Stimulated activated CD8-positive, alpha-beta memory T cell treated with anti-CD3 and anti-CD28 coated beads, Interleukin-7, amount 100 ng/mL, for 48 hours (primary cell): ENCODE measurements at places on chromosomes 12 and 14.

- no peak for DNase-seq
Measured at GRCh38 chr12:31958569-31959160, 550 bp upstream of the RESF1 start.

DNA sequence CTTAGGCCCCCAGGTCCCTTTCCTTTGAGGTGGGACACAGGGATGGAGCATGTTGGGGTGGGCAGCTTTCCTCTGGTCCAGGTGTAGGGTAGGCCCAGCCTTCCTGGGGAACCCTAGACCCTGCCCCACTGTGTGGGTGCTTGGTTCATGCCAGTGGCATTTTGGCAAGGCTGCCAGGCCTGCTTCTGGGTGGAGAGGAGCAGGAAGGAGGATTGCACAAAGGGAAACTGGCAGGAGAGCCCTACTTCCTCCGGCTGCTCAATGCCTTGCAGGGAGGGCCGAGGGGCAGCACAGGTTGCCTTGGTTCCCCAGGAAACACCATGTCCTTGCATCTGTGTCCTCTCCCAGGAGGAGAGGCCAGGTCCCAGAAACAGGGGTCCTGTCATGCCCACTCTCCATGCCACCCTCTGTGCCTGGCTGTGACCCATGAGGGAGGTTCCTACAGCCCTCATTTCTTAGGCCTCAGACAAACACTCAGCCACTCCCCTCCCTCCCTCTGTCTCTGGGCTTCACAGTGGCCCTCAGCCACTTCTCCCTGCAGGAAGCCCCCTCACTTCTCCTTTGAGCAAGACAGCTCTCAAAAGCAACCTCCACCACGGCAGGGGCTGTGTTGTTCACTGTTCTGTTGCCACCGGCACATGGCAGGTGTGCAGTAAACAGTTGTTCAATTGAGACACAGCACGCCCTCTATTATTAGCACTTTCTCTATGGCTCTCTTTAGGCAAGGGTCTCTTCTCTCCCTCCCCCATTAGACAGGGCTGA, 6.8 kb upstream of the KRT80 start:
- no peak for DNase-seq

DNA sequence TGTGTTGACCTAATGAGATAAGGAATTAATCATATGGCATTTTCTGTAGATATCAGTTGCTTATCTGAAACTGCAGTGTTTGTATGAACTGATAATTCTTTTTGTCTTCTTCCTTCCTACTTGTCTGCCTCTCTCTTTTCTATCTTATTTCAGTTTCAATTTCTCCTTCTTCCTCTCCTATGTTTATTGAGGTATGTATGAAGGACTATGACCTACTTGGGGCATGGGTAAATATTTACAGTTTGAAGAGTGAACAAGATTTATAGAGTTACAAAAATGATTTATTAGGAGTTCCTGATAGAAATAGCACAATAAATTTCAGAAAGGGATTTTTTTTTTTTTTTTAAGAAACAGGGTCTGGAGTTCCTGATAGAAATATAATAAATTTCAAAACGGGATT, 88.7 kb upstream of the MUCL1 start:
- no peak for DNase-seq

- no peak for DNase-seq
Measured at GRCh38 chr14:82999802-83000201, 1466.1 kb upstream of the SEL1L start.

GRCh38 chr12:121934309-121934664, 15.9 kb downstream of the CFAP251 start:
- DNase-seq, result no peak

DNA sequence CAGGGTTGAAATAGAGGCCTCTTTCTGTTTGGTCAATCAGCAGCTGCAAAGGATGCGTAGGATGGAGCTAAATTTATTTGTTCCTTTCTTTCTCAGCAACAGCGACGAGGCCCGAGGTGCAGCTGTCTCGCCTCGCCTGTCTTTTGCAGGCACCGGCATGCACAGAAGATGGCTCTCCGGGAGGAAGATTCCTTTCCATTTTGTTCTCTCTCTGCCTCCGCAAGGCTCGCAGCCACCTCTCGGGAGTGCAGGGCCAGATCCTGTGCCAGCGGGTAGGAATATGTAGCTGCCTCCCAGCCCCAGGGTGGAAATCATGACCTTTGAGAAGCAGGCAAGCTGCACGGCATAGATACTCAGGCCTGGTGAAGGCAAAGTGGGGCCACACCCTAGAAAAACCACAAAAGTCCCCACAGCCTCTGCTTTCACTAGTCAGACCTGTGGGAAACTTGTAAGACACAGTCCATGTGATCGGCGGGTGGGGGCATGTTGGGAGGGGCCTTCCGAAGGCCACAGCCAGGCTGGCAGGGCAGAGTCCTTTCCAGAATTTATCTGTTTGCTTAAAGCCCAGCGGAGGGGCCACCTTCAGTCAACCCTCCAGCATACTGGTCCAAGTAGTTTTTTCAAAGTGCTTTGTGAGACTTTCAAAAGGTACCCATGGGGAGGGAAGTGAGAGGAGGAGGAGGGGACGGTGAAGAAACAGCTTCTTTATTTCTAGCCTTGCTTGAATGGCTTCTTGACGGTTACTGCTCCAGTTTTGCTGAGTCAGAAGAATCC, at the start of gene MAP1LC3B2:
TSS of gene MAP1LC3B2 (plus strand) at position 220 of the 774 bp plus-strand sequence. CDS start 16,562 bp downstream, outside the sequence.
- DNase-seq, result peak; percentile 71

- no peak for DNase-seq
Measured at GRCh38 chr14:87687420-87687819, 305.6 kb downstream of the GALC start.

DNA sequence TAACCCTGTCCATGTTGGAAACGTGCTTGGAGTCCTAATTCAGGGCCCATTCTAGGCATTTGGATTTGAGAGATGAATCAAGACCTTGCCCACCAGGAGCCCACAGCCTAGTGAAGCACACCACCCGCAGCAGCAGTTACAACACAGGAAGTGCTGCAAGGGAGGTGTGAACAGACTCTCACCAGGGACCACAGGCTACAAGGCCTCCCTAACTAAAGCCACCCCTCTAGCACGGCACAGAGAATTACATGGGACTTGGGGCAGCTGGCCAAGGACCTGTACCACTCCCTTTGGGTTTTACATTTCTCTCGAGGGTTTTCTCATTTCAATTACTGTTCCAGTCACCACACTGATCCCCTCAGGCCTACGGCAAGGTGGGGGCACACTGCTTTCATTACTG, 49.5 kb upstream of the FOXN3 start:
- DNase-seq, result peak; percentile 30

DNA sequence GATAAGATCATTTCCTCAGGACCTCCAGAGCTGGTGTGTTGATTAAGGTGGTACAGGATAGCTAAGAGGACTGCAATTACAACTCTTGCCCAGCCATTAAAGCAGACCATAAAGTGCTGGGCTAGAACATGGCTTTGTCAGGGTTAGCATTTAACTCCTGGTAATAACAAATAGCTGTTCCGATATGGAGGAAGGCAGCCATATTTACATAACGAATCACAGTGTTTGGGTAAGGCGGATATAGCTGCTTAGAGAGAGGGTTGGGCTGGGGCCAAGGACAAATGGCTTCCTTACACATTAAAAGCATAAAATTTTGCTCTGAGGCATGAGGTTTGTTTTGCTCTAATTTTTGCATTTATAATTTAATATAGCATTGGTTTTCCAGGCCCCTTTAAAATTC, 297.7 kb upstream of the DDHD1 start:
- DNase-seq, result no peak

DNA sequence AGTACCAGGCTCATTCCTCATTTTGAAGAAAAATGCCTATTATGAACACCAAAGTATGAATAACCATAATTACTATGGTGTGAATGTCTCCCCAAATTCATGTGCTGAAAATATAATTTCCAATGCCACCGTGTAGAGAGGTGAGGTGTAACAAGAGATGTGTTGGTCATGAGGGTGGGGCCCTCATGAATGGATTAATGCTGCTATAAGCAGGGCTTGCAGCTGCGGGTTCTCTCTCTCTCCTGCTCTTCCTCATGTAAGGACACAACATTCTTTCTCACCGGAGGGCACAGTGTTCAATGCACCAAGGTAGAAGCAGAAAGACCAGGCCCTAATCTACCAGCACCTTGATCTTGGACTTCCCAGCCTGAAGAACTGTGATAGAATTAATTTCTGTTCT, 70.0 kb downstream of the TMTC1 start:
- no peak for DNase-seq

- no peak for DNase-seq
Measured at GRCh38 chr12:105935106-105935505, 203.6 kb downstream of the NUAK1 start.

GRCh38 chr14:79408696-79409095, 802.6 kb downstream of the DIO2 start:
- no peak for DNase-seq

DNA sequence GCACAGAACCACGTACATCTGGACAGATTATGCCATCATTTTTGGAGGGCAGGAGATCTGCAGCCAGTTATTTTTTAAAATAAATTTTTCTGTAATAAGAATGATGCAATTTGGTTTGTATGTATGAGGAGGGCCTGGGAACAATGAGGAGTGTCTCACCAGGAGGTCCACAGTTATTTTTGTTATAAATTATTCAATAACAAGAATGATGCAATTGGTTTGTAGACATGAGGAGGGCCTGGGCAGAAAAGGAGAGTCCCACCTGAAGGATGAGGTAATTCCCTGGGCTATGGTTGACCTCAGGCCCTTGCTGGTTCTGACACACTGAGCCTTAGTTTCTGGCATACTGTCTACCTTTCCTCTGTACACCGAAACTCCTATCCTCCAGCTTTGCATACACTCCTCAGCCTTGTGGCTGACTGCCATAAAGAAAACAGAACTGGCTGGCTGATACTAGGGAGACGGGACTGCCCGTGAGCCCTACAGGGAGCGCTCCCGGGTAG, 9.0 kb upstream of the DCD start:
- DNase-seq, result no peak

- DNase-seq, result no peak
Measured at GRCh38 chr12:43749016-43749415, 9.6 kb downstream of the PUS7L start.

DNA sequence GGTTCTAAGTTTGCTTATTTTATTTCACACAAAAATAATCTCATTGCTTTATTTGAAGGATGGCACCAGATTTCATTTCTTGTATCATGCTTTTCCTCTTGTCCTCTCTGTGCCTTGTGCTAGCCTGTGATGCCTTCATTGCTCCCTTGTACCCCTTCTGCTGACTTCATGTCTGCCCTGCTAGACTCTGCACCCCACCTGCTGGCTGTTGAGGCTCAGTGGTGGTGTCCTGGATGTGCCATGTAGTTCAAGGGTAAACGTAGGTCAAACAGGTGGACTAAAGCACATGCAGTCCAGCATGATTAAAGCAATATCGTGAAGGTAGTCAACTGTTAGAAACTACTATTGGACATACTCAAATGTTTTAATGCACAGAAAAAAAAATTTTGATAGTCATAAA, 21.6 kb downstream of the MRPS35 start:
- no peak for DNase-seq

- DNase-seq, result no peak
Measured at GRCh38 chr12:81330480-81330879, 252.6 kb downstream of the ACSS3 start.

DNA sequence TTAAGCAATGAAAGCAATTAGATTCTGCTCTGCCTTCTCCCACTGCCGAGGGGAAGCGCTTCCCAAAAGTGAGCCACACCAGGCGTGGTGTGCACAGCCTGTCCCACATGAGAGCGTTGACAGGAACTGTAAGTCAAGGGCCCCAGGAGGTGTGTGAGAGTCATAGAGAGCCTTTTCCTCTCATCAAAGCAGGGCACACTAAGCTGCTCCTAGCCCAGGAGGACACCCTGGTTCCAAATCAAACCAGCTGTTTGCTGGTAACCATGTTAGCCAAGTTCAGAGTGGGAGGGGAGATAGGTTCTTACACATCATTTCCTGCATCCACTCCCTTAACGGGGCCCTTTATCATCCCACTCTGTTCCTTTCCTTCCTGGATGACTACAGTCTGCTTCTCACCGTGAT, 98.3 kb downstream of the SPTSSA start:
- no peak for DNase-seq

DNA sequence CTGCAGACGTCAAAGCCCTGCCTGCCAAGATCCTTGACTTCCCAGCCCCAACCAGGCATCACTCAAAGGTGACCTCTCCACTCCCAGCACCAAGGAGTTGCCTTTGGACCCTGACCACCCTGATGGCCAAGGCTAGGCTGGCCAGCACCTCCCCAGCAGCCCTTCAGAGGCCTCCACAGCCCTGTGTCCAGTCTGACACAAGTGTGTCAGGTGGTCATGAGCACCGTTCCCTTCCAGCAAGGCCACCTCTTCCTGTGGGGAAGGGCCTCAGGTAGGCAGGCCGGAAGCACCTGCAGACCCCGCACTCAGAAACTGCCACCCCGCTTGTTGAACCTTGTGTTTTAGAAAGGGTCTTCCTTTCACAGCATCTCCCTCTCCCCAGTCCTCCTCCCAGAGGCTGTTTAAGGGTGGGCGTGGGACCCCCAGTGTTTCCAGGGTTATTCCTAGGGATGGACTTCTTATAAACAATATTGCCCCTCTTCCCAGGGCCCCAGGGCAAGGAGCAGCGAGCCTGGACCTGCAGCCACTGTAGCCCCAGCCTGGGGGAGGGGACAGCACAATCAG, 13.2 kb upstream of the INF2 start:
- no peak for DNase-seq

DNA sequence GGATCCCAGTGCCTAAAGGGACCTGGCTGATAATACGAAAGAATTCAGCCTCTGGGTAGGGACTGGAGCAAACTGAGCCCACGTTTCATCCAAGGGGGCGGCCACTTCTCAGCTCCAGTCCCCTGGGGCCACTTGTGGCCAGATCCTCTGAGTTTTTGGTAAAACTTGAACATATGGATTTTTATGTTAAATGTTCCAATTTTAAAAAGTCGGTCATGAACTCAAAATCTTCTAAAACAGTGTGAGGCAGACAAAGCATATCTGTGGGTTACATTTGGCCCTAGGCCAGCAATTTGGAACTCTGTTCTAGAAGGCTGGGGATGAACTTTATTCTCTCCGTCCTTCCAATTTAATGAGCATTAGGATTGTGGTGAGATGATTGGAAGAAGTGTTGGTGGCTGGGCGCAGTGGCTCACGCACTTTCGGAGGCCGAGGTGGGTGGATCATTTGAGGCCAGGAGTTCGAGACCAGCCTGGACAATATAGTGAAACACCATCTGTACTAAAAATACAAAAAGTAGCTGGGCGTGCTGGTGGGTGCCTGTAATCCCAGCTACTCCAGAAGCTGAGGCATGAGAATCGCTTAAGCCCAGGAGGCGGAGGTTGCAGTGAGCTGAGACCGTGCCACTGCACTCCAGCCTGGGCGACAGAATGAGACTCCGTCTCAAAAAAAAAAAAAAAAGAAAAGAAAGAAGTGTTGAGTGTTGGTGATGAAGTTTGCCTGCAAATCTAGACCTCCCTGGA, 3.0 kb upstream of the PPP1CC start:
- DNase-seq, result no peak
